ENCODE measurements at places on chromosomes 2 and 18. TPM values are rescaled to one million over a fixed set of nuclear protein-coding genes. Genes with fewer than 3 reads are reported as not detected.

Gene DAPL1
- not detected for total RNA-seq

Gene SIX3
- total RNA-seq: not detected

Gene KIAA2012
- under 0.01 TPM for total RNA-seq

Gene UCN
- 1.1 TPM for total RNA-seq

Gene DNAH7
- total RNA-seq: 0.19 TPM

Gene FOXD4L1
- total RNA-seq: 0.19 TPM

Gene SETBP1
- 1.3 TPM for total RNA-seq

All from regular cardiac myocyte (primary cell).